ENCODE measurements at places on chromosomes 12 and 14. TPM values are rescaled to one million over a fixed set of nuclear protein-coding genes. Genes with fewer than 3 reads are reported as not detected.

GRCh38 chr12:90323217-90323616, 614.6 kb upstream of the ATP2B1 start:
- H3K4me3 ChIP-seq: no peak overlapping the region
- H3K27ac ChIP-seq: no peak overlapping the region
- H3K27me3 ChIP-seq: no peaks in the 10 kb centered on the region
- no peaks in the 10 kb centered on the region for H3K36me3 ChIP-seq
- no peaks in the 10 kb centered on the region for H3K4me1 ChIP-seq
- DNase-seq: no peak

GRCh38 chr14:97840159-97840558, 1043.0 kb downstream of the VRK1 start:
- no peak overlapping the region for H3K4me3 ChIP-seq
- no peaks in the 10 kb centered on the region for H3K36me3 ChIP-seq
- H3K27ac ChIP-seq: no peak overlapping the region

DNA sequence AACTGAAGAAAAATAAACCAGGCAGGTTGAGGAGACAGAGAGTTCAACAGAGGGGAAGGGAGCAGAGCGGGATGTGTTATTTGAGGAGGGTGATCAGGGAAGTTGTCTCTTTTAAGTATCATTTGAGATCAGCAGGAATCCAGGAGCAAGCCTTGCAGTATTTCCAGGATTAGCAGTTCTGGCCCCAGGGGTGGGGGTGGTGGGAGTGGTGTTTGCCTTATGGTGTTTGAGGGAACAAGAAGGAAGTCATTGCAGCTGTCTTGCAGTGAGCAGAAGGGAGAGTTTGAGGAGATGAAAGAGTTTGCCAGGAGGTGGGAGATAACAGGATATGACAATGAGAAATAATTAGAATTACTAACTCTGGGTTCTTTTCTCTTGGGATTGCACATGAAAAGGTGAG, 418.6 kb downstream of the NELL2 start:
- no peaks in the 10 kb centered on the region for H3K36me3 ChIP-seq
- H3K27ac ChIP-seq: no peak overlapping the region
- no peak overlapping the region for H3K4me3 ChIP-seq
- H3K27me3 ChIP-seq: no peaks in the 10 kb centered on the region

- H3K4me1 ChIP-seq: no peaks in the 10 kb centered on the region
- H3K4me3 ChIP-seq: no peak overlapping the region
- no peak overlapping the region for H3K27ac ChIP-seq
- no peak for DNase-seq
Observed at GRCh38 chr14:85058150-85058549, 471.8 kb upstream of the FLRT2 start.

Gene KLRC1
- total RNA-seq: not detected

All from HFFc6 (cell line).